Effector CD4-positive, alpha-beta T cell (primary cell): ENCODE measurements at places on chromosomes 11 and 22.

- no peak for DNase-seq
These were observed 3.5 kb downstream of the C11orf21 start for GRCh38 chr11:2298131-2298794.

DNA sequence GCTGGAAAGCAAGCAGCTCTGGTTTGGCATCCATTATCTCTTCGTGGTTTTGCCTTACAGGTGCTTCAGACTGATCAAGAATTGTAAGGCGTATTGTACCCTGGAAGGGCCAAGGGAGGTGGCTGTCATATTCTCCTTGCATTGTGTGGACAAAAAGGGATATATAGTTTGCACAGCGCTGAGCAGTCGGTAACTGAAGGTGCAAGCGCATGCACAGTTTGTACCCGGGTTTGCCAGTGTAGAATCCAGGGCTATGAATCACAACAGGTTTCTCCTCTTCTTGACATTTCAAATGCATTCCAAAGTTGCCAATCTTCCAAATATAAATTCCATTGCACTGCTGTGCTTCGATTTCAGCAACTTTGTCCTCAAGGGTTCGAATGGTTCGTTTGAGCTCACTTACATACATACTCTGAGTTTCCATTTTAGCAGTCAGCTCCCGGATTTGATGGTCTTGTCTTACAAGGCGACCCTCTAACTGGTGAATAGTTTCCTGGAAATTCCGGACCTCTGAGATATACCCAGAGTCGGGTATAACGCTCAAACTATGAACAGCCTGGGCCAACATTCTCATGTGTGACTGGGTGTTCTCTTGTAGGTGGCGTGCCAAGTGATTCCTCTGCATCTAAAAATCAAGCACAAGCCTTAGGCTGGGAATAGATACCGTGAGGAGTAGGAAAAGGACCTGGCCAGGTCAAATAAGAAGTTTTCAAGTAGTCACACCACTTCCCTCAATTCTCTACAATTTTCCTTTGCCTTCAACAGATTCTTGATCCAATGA is 19.9 kb downstream of the TRAF6 start:
- no peak for DNase-seq

GRCh38 chr22:40635043-40635939 is 1.2 kb downstream of the MRTFA start:
- no peak for DNase-seq

GRCh38 chr11:92224407-92225124 is at the start of gene FAT3:
TSS of gene FAT3 (plus strand) at chr11:92224818. CDS start at chr11:92352113, 127,295 bp downstream.
- DNase-seq = no peak

- DNase-seq = no peak
These were observed 1.5 kb downstream of the GLB1L2 start for GRCh38 chr11:134333312-134333711.

- DNase-seq = no peak
These were observed 80.4 kb upstream of the ZBED5 start for GRCh38 chr11:10938231-10938630.

DNA sequence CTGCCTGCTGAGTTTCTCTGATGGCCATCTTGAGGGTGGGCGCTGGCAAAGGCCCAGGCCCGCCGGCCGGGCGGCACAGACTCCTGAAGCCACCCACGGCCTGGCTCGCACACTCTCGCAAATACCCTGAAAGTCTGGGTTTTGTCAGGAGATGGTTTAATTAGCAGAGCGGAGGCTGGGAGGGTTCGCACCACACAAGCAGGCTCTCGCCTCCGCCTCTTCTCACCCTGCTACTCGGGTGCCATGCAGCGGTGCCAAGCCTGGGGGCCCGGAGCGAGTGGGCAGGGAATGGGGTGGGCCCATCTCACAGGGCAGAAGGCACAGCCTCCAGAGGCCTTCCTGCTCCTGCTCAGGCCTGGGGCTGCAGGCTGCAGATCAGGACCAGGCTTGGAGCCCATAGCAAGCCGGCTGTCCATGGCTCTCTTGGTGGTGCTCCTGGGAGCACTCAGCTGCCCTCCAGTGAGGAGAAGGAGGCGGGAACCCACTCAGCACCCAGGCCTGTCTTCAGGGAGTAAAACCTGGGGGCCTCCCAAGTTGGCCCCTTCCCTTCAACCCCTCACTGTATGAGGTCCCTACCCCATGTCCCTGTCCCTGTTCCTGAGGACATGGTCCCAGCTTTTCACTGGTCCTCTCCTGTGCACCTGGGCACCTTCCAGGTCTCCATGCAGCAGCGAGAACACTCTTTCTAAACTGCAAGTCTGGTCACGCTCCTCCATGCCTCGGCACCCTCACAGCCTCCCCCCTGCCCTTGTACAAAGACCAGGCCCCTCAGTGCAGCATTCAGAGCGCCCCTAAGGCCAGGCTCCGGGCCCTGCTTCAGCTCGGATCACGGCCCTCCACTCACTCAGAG is 62.0 kb downstream of the FLRT1 start:
- DNase-seq = no peak

GRCh38 chr11:71076525-71077304 is 175.7 kb downstream of the SHANK2 start:
- no peak for DNase-seq

DNA sequence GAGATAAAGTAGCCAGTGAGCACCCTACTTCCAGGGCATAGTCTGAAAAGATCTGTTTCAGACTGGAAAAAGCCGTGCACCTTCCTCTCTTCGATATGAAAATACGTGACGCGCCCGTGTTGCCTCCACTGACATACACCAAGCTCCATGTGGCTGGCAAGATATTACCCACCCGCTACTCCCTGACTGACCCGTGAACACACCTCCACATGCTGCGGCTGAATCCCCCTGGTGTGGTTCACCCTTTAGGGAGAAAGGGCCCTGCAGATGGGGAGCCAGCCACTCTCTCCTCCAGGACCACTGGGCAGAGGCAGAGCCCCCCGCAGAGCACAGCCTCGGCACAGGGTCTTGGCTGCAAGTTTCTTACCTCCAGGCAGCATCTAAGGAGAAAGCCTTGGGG is 245.0 kb downstream of the BRD1 start:
- DNase-seq = no peak

GRCh38 chr11:45752106-45752505 is 52.8 kb upstream of the SLC35C1 start:
- DNase-seq = no peak

DNA sequence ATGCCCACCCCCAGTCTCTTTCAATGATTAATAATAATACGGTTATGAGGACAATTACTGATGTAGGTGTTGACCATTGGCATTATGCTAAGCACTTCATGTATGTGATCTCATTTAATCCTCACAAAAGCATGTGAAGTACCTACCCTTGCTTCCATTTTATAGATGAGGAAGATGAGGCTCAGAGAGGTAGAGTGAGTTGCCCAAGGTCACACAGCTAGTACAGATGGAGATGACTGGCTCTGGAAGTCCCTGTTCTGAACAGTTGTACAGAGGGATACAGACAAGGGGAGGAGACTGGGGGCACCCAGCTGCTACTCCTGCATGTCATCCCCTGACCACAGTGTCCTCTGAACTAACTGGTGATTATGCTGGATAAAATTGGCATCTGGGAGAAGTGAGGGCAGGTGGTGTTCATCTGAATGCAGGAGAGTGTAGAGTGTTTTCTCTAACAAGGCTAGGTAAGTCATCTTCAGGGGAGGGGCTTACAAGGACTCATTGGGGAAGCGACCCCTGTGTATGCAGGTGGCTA is 43.2 kb downstream of the KIAA1671 start:
- DNase-seq = no peak

GRCh38 chr11:104529906-104530305 is 366.0 kb upstream of the PDGFD start:
- DNase-seq = no peak

GRCh38 chr11:111441443-111441842 is 62.4 kb upstream of the POU2AF1 start:
- no peak for DNase-seq

DNA sequence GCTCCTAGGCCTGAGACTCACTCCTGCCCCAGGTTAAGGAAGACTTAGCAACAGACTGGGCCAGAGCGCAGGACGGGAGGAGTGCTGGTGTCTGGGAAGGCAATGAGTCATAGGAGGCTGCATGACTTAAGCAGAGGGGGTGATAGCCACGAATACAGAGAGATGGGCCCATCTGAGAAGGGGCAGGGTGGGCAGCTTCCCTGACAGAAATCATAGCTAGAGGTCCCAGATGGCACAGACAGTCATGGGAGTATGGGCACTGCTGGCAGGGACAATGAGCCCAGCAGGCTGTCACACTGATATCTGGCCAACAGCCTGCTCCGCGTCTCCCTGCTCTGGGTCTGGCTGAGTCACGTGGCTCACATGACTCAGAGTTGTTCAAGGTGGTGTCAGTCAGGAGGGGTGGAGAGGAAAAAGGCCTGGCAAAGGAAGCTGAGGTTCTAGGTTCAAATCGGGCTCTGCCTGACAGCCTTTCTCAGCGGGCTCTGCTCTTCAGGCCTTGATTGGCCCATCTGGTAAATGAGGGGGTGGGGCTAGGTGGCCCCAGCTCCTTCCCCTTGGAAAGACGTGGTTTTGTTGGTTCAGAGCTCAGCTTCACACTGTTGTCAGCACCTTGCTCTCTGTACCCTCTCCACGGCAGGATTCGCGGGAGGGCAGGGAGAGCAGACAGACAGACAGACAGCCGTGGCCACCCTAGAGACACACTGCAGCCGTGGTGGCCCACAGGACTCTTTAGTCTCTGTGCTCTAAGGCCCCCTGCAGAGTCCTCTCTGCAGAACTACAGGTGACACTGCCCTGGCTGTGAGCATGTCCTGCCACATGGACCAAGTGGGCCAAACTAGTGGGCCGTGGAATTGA is 47.8 kb downstream of the DBX1 start:
- DNase-seq = no peak

DNA sequence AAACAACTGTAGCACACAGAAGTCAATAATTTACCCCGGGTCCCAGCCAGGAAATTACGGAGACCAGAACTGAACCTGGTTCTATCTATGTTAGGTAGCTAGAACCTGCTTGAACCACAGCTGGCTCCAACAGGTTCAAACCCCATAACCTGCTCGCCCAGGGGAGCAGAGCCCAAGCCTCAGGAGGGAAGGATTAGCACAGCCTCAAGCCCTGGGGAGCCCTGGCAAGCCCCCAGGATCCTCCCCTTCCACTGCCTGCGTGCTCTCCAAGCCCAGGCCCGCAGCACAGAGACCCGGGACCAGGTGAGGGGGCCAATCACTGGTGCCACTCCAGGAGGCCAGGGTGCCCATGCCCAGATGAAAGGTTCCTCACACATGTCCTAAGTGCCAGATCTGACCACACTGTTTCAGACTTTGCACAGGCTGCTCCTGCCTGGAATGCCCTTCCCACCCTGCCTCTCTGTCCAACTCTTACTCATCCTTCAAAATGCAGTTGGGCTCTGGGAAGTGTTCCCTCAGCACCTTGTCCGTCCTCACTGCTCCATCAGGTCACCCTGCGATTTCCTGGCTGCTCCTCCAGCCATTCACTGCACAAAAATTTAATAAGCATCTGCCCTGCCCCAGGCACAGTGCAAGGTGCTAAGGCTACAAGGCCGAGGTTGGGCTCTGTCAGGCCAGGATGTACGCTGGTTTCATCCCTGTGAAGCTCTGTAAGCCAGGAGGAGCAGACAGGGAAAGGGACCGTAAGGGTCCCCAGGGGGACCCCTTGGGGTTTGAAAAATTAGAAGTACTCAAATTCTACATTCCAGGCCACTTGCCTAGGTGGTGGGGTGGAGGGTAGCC is 32.2 kb downstream of the ARRB1 start:
- DNase-seq = no peak
